ENCODE measurements at places on chromosomes 5 and 9.

- no peak for DNase-seq
Measured at GRCh38 chr5:80195837-80196400, 59.9 kb downstream of the SERINC5 start.

- no peak for DNase-seq
Measured at GRCh38 chr9:132168851-132169250, 7.0 kb downstream of the NTNG2 start.

DNA sequence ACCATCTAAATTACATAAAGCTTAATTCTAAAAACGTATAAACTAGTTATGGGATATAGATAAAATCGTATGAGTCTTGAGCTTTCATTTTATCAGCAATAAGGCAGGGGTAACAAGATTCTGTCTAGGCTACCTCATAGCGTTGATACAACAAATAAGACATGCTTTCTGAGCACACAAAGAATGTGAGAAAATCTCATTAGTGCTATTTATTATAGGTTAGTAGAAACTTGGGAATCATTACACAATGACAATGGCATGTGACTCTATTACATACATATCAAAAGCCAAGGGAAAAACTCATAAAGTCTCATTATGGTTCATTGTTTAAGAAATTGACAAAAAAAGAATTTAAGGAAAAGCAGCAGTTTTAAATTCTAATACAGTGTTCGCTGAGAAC lies 448.6 kb downstream of the PLK2 start:
- DNase-seq = no peak

- no peak for DNase-seq
Measured at GRCh38 chr5:157509587-157509986, 49.6 kb downstream of the NIPAL4 start.

DNA sequence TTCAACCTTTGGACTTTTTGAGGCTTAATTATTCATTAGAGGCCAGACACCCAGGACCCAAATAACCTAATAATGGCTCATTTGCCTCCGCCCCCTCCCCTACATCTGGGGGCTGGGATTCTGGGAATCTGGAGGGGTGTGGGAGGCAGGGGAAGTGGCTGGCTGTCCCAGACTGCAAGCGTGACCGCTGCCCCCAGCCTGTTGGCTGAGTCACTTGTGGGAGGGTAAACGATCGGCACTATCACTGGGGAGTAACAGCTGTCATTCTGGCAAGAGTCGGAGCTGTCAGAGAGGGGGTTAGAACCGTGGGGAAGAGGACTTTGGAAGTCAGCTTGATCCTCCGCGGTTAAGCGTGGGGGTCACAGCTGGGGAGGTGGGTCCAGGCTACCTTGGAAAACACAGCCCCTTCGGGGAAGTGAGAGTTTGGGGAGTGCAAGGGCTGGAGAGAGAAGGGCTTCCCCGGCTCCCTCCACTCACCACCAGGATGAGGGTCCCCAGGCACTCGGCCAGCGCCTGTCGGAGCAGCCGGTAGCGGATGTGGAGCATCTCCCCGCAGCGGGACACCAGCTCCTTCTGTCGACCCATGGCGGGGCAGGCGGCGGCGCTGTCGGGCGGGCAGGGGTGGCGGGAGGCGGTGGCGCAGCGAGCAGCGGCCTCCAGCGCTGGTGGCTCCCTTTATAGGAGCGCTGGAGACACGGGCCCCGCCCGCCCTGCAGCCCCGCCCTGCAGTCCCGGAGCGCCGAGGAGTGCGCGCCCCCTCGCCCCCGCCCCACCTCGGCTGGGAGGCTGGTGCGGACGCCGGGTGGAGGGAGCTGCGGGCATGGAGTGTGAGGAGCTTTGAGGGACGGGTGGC lies at the start of gene AQP3:
AQP3 (minus strand) TSS at position 648 of the 853 bp plus-strand sequence; CDS start at position 585, 63 bp downstream.
- DNase-seq = peak; percentile 81

- no peak for DNase-seq
Measured at GRCh38 chr9:125756518-125756917, 9.3 kb downstream of the PBX3 start.

- no peak for DNase-seq
Measured at GRCh38 chr5:146510559-146511125, 5.3 kb downstream of the GPR151 start.

DNA sequence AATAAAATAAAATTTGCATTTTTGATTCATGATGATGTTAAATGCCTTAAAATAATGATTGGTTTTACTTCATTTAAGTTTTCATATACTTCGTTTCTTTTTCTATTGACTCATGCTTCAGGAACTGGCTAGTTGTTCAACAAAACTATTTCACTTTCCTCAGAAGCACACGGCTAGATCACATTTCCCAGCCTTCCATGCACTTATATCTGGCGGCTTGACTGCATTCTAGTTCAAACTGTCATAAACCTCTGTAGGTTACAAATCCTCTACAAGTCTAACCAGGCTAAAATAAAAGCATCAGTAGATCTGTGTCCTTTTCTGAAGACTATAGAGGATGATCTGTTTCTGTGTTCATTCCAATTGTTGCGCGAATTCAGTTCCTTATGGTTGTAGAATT lies 46.3 kb upstream of the CNTLN start:
- DNase-seq = no peak

- DNase-seq = no peak
Measured at GRCh38 chr5:139275956-139276355, 17.6 kb upstream of the MATR3 start.

- DNase-seq = no peak
Measured at GRCh38 chr9:38243993-38244392, 148.5 kb upstream of the ALDH1B1 start.

DNA sequence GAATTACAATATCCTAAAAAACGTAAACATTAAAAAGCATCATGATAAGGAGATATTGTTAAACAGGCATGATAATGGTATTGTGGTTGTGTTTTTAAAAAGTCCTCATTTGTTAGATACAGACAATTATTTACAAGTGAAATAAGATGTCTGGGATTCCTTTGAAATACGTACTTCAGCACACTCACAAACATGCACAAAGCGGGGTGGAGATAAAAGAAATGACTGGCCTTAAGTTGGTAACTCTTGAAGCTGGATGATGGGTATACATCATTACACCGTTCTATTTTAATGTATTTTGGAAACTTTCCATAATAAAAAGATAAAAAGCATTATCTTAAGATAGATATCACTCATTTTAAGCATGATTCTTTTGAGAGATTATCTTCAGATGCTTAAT lies 1.0 kb downstream of the FAM200C start:
- DNase-seq = no peak

GRCh38 chr5:74052441-74053221 lies 426.6 kb downstream of the ARHGEF28 start:
- DNase-seq = no peak

DNA sequence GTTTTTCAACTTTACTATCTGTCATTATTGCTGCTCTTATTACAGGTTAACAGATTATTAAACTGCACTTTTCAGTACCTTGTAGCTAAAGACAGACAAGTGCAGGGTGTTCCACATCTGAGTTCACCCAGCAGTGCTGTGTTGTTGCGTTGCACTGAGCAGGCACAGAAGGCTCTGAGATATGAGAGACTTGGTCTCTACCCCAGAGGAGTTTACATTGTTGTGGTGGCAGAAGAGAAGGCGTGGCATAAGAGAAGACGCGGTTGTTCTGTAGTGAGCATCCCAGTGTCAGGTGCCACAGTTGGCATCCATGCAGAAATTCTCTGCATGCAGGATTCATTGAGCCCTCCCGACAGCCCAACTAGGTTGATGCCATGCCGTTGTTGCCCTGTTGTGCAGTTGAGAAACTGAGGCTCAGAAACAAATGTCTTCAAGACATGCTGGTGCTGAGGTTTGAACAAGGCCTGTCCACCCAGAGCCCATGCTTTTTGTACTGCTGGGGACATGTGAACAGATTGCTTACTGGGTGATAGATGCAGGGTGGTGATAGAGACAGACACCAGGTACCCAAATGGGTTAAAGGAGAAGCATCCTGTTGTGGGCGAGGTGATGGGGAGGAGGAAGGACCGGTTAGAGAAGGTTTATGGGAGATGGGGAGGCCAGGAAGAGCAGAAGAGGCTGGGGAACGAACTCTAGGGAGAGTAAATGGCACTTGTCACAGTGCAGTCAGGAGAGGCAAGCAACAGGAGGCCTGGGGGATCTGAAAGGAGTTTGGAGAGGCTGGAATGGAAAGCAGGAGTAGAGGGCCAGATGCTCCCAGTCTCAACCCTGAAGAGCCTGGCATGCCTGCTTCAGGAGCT lies 8.2 kb downstream of the ABL1 start:
- no peak for DNase-seq

DNA sequence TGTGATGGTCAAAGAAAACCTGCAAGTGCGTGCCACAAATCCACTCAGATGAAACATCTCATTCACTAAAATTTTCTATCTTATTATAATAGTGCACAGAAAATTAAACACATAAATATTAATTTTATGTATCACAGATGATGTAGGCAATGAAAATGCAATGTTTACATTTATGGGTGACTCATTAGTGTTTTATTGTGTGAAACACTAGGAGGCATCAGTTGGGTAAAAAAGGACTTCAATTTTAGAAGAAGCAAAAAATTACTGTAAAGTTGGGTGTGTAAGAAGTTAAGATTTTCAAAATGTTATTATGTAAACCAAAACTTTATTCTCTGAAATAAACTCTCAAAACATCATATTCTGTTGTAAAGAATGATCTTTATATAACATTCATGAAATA lies 4.0 kb downstream of the MEF2C start:
- DNase-seq = no peak

GRCh38 chr9:6759185-6759977 lies 1.6 kb downstream of the KDM4C start:
- DNase-seq = peak; percentile 48

GRCh38 chr9:120361551-120361950 lies 218.4 kb downstream of the CDK5RAP2 start:
- no peak for DNase-seq

GRCh38 chr5:104628911-104629310 lies 1066.3 kb upstream of the NUDT12 start:
- no peak for DNase-seq

- no peak for DNase-seq
Measured at GRCh38 chr9:3468421-3469205, 57.2 kb downstream of the RFX3 start.

DNA sequence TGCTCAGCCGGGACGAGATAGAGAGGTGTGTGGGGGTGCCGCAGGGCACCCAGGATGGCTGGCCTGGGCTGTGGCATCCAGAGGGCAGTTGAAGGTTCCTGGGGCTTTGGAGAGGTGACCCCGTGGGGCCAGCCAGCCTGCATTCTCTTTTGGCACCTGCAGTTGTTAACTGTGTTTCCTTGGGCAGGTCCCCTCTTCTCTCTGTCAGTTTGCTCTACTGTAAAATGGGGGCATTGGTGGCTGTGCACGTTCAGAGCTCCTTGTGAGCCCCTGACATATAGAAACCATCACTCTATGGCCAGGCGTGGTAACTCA lies 8.5 kb downstream of the ZDHHC12 start:
- no peak for DNase-seq

DNA sequence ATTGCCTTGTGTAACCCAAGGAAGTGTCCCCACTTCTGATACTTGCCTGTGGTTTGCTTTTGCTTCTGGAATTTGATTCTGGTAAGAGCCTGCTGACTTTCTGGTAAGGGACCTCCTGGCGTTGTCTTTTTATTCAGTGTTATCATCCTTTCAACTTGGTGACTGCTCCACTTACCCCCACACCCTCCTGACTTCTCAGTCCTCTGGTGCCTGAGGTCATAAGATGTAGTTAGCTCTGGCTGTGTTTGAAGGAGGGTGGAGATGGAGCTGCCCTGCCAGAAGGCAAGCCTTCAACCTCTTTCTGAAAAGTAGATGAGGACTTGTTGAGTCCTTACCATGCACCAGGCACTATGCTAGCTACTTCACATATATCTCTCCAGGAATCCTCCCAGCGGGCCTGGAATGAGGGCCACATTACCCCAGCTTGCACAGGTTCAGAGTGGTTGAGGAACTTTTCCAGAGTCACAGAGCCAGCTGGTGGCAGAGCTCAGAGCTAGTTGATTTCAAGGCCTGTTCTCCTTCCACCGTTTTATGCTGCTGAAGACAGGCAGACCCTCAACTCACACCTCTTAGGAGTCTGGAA lies 45.2 kb upstream of the PITX1 start:
- DNase-seq = no peak

DNA sequence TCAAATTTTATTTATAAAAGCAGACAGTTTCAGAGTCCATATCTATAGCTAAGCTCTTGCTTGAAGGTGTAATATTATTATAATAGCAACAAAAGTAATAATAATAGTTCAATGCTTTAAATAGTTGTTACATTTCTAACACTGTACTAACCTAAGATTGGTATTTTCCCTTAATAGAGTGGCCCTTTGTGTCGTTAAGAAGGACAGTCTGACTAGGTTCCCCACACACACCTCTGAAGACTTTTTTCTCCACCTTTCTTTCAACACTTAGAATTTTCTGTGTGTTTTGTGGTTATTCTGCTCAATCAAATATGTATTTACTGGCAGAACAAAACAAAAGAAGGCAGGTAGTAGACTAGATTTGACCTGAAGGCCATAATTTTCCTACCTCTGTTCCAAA lies 223.2 kb upstream of the ACO1 start:
- no peak for DNase-seq

DNA sequence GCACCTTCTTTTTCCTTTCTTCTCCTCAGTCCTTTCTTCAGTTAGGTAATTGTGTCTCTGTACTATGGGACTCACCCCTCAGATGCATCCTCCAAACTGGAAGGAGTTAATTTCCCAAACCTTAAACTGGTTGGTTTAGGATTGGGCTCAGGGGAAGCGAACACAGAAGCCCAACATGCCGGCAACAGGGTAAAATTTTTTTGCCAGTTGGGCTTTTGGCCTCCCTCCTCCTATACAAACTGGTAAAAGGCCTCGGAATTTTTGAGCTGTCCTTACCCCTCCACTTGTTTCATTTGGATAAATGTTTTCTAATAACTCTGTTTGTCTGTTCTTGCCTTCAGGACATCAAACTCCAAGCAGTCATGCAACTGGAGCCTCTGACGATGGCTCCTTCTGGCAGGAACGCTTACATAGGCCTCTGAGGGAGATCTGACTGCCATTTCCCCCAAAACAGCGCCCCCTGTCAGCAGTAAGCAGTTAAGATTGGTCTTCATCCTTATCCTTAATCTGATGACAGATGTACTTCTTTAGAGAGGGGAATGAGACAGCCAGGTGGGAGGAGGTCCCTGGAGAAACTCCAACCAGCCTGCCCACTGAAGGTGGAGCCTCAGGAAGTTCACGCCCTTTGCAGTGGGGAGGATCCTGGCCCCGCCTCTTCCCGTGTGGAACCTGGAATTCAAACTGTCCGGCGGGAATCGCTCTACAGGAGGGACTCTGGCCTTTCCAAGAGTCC lies 57.8 kb upstream of the SPINK5 start:
- no peak for DNase-seq

DNA sequence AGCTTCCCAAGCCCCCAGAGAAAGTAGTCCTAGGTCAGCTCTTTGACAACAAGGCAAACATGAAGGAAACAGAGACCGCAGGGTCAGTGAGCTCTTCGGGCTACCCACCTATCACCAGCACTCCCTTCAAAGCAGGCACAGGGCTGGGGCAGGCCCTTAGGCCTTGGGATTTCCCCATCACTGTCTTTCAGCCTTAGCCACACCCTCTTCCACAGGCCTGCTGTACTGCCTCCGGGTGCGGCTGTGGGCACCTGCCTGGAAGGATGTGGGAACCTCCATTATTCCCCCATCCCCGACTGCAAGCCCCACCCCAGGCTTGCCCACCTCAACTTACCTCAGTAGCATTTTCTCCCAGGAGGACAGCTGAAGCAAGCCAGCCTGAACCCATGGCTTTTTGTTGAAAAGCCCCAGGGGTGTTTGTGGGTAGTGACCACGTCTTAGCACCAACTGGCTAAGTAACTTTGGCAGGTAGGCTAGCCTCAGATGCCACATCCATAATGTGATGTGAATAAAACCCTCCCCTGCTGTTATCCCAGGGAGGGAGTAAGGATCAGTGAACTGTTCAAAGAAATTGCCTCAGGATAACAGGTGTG lies 100.2 kb downstream of the PIK3R1 start:
- DNase-seq = no peak

Measured in urothelium cell line (cell line).